ENCODE measurements at places on chromosomes 11 and 22.
A peak's percentile ranks its signal among the peaks of the same experiment; 100 is the strongest.

- DNase-seq, result no peak
Measured at GRCh38 chr22:26593763-26594162, 3.8 kb upstream of the TPST2 start.

DNA sequence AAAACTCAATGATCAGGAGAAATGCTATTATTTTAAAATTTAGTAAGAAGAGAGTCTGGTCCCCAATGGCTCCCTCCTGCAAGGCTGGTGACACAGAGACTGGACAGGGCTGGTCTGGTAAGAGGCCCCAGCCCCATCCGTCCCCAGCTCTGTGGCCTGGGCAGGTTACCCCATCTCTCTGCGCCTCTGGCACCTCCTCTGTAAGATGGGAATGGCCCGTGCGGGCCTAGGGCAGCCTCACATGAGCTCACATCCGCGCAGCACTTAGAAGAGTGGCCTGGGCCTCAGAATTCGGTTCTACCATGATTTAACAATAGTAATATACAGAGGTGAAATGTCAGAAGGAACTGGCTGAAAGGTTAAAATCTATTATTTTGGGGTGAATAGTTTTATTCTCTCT lies 1.2 kb downstream of the APOBEC3F start:
- no peak for DNase-seq

DNA sequence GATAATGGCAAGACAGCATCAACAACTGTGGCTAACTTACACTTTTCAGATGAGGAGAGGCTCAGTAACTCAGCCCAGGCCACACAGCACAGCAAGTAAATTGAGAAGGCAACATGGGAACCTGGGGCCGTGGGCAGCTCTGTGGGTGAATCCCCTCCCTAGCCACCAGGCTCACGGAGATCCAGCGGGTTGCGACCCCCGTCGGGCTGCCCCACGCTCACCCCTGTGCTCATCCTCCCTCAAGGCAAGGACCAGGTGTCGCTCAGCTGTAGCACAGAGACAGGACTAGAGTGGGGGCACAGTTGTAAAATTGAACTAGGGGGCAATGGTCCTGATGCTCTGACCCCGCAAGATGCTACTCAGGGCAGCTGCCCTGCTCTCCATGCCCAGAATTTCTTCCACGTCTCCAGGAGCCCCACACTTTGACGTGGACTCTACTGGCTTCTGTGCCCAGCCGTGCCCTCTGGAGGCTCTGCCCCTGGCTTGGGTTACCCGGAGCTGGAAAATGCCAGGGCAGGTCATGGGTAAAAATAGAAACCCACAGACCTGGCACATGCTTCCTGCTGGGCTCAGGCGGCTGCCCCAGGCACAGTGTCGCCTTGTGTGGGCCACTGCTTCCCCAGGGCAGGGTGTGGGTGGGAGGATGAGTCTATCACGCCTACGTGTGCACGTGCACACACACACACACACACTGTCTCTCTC lies 9.0 kb downstream of the TUBA8 start:
- DNase-seq, result no peak

- DNase-seq, result peak; percentile 65
Measured at GRCh38 chr11:5291207-5291838, 10.4 kb downstream of the OR51B4 start.

DNA sequence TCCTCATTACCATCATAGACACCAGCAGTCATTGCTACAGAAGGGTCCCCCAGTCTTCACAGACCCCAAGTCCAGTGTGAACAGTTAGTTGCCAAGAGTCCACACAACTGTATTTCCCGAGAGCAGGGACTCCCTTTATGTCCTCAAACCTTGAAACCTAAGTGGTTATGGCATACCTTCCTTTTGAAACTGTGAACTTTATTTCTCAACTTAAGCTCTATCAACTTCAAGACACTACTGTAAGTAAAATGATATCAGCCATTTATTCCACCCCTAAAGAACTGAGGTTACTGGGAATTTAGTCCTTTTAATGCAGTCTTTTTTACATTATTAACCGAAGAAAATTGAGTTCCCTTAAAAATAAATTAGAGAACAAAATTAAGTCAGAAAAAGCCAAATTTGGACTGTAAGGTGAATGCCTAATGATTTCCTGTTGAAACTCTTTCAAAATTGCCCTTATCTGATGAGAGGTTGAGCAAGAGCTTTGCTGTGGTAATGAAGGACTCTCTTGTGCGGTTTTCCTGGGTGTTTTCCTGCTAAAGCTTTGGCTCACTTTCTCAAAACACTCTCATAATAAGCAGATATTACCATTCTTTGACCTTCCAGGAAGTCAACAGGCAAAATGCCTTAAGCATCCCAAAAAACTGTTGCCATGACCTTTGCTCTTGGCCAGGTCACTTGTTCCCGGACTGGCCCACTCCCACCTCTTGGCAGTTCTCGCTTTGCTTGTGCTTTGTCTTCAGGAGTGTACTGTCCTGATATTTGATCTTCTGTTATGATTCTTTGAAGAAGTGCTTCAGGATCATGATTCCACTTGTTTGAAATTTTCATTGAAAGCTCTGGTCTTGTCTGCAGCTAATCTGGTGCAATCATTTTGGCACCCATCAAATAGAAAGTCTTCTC lies 765.4 kb upstream of the ANO3 start:
- no peak for DNase-seq

- no peak for DNase-seq
Measured at GRCh38 chr11:78583889-78584288, 9.2 kb upstream of the NARS2 start.

DNA sequence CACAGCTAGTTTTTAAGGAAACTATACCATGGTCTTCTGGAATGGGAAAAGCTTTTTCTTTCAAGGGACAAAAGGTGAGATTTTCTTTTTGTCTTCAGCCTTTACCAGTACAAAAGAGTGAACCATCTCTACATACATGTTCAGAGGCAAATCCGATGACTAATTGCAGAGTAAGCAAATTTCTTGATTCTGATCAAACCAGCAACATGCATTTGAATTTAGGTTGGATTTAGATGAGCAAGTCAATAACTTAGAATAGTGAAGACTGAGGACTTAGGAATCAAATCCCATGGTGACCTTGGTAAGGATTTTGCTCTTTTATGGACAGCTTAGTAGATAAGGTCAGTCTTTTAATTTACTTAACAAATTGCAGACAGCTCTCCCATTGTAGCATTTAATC lies 65.9 kb upstream of the BLID start:
- DNase-seq, result no peak

GRCh38 chr22:23315341-23315917 lies 135.1 kb downstream of the BCR start:
- peak; percentile 65 for DNase-seq

- DNase-seq, result peak; percentile 29
Measured at GRCh38 chr11:126061707-126062678, 673 bp downstream of the CDON start.

GRCh38 chr22:22591348-22592299 lies 32.6 kb upstream of the PRAME start:
- no peak for DNase-seq

DNA sequence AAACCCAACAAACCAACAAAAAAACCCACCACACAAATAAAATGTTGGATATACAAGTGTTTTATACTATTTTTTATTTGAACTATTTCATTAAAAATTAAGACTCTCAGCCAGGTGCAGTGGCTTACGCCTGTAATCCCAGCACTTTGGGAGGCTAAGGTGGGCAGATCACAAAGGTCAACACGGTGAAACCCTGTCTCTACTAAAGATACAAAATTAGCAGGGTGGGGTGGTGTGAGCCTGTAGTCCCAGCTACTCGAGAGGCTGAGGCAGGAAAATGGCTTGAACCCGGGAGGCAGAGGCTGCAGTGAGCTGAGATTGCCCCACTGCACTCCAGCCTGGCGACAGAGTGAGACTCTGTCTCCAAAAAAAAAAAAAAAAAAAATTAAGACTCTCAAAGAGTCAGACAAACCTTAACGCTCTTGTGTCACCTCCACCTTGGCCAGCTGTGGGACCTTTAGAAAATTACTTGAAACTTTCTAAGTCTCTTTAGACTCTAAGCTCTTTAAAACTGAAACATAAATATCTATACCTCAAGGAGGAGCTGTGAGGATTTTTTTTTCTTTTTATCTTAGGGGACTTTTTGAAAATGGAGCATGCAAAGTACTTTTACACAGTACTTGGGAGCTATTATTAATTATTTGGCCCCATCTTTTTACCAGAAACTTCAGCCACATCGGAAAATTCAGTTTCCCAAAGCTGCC lies 68.4 kb upstream of the CLNS1A start:
- DNase-seq, result no peak

- no peak for DNase-seq
Measured at GRCh38 chr11:8317159-8317558, 53.5 kb upstream of the LMO1 start.

- no peak for DNase-seq
Measured at GRCh38 chr11:79661373-79661772, 220.5 kb upstream of the TENM4 start.

- DNase-seq, result no peak
Measured at GRCh38 chr11:106400949-106401570, 323.6 kb downstream of the AASDHPPT start.

- no peak for DNase-seq
Measured at GRCh38 chr11:107682572-107682971, 29.3 kb downstream of the SLN start.

GRCh38 chr11:71443736-71444445 lies 4.3 kb downstream of the DHCR7 start:
- DNase-seq, result no peak
